ENCODE measurements at places on chromosomes 11 and 22. TPM values are rescaled to one million over a fixed set of nuclear protein-coding genes. Genes with fewer than 3 reads are reported as not detected.

The RNF214 gene
- 12.3 TPM for total RNA-seq

The F2 gene
- not detected for total RNA-seq

The PKNOX2 gene
- total RNA-seq: 5.7 TPM

The OR51E2 gene
- total RNA-seq: 0.20 TPM

The CARNS1 gene
- 1.8 TPM for total RNA-seq

The KIRREL3 gene
- total RNA-seq: not detected

The TBX10 gene
- total RNA-seq: not detected

The TYMP gene
- total RNA-seq: 239 TPM

The MS4A6E gene
- total RNA-seq: not detected

The BACE1 gene
- 24.3 TPM for total RNA-seq

DNA sequence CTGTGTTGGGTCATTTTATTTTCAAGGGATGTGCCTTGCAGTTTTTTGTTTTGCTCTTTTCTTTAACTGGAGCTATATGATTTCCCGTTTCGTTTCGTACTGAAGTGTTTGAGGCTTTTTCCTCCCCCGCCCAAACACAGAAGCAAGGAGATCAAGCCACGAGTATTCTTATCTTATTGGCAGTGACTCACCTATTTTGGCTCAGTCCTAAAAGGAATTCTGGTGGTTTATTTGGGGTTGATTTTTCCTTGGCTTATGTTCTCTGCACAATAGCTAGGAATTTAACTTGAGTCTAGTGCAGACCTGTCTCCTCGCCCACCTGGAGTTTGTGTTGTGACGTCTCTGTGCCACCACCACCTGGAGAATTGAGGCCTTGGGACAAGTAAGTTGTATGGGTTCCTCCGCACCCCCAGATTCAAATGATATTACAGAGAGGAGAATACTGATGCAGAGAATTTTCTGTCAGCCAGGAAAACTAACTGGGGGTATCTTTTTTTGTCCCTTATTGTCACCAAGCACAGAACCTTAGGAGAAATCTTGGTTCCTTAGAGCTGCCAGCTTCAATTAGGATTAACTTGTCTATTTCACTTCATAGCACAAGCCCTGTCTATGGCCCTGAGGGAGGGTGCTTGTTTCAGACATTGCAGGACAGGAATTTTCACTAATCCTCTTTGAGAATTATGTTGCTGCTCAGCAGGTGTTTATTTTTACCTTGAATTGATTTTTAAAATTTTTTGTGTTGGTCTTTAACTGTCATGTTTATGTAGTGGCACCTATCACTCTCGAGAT is 90.4 kb upstream of the BIRC3 start:
- DNase-seq: no peak

- no peak for DNase-seq
Measured at GRCh38 chr22:41963453-41964111, 5.7 kb upstream of the SEPTIN3 start.

- DNase-seq: no peak
Measured at GRCh38 chr22:17866621-17867020, 92.4 kb upstream of the BID start.

- DNase-seq: no peak
Measured at GRCh38 chr22:44711690-44712555, 9.9 kb downstream of the PRR5 start.

- no peak for DNase-seq
Measured at GRCh38 chr11:78054971-78055370, 8.7 kb upstream of the THRSP start.

GRCh38 chr11:94028436-94028835 is 7.3 kb downstream of the HEPHL1 start:
- DNase-seq: no peak

GRCh38 chr22:24186892-24187670 is 5.8 kb downstream of the SUSD2 start:
- no peak for DNase-seq

DNA sequence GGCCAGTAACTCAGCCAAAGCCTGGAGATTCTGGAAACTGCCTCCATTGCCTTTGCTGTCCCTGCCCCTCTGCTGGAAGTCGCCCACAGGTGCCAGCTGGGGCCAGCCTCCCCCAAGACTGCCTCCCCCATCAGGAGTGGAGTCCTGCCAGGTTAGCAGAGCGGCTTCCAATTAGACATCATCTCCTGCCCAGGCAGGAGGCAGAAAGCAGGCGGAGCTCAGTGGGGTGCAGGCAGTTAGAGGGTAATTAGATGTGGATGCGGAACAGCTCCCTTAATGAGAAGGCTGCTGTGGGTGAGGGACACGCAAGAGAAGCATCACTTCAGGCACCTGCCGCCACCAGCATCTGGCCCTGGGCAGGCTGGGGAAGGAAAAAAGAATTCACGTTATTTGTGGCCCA is 90.9 kb upstream of the TP53I11 start:
- DNase-seq: no peak

- DNase-seq: no peak
Measured at GRCh38 chr11:1348796-1349326, 39.4 kb upstream of the TOLLIP start.

GRCh38 chr11:20926799-20927540 is 257.6 kb downstream of the NELL1 start:
- no peak for DNase-seq

- no peak for DNase-seq
Measured at GRCh38 chr11:17258670-17259069, 17.9 kb upstream of the NUCB2 start.

DNA sequence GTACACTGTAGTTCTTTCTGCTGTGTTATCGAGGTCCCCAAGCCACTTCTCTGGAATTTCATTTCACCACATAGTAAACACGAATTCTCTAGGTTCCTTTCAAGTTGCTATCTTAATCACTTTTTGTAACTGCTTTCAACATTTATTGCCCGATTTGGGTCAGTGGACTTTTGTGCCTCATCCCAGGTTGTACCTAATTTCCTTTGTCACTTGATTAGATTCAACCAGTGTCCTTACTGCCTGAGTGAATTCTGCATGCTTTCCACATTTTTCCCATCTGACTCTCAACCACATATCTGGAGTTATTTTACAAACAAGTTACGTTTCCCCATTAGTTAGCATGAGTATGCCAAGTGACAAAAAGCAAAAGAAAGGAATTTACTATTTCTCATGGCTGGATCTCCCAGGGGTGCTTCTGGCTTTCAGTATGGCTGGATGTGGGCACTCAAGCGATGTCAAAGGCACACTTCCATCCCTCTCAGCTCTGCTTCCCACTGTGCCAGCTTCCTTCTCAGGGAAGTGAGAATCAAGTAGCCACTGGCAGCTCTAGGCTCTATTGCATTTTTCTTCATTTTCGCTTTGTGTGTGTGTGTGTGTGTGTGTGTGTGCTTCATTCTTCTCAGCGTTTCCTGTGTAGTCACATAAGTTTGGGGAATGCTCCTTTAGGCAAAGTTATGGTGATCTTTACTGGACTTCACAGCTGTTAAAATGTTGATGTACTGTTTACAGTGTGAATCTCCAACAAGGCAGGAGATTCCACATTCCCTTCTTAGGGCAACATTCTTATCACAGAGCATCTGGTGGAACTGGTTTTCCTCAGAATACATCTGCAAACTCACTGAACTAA is 128.9 kb downstream of the DBX1 start:
- no peak for DNase-seq

DNA sequence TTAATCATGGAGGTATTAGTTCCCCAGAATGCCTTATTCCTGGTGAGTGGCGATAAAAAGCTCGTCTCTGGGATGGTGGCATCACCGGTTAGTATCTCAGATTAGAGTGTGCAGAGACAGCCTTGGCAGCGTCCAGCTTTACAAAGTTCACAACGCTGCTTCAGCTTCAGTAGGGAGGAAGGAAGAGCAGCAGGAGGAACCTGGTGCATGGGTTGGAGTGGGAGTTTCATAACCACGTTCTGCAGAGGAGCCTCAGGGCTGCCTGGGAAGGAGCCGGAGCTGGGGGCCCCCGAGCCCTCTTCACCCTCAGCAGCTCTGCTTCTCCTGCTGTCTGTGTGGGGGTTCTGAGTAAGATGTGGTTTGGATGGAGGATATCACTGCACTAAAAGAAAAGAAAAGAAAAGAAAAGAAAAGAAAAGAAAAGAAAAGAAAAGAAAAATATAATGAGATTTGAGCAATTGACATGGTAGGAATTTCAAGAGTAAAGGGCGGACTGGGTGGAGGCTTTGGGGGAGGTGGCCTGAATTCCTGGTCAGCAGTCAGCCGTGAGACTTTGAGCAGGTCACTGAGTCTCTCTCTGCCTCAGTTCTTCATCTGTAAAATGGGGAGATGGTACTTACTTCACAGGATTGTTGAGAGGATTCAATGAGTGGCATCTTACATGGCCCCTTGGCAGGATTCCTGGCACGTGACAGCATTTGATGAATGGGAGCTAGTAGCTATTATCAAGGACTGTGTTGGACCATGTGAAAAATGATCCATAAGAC is 6.5 kb downstream of the ASPHD2 start:
- no peak for DNase-seq

DNA sequence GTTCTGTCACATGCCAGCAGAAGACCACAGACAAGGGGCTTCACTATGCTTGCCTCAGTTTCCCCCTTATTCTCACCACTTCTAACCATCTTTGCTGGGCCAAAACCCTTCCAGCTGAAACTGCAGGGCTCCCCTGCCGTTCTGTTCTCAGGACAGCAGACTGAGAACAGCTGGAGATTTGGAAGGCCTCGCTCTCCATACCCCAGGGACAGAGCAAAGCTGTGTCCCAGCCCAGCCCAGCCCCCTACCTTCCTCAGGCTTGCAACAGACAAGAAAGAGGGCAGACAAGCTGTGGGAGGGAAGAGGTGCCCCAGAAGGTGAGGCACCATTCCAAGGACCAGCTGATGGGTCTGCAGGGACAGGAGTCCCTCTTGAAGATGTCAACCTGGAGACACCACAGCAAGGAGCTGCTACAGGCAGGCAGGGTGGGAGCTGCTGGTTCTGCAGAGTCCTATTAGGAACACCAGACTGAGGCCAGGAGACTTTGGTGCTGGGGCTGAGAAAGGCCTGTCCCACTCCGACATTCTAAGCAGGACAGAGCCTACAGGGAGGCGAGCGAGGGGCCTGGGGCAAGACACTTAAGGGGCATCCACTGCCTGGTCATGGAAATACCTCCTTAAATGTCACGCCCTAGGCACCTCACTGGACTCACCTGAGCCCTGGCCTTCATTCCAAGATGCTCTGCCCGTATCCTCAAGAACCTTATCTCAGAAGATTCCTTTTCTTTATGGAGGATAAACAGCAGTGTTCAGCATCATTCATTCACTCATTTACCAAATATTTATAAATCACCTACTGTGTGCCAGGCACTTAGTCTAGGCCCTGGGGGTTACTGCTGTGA is 6.9 kb downstream of the SCN2B start:
- no peak for DNase-seq

DNA sequence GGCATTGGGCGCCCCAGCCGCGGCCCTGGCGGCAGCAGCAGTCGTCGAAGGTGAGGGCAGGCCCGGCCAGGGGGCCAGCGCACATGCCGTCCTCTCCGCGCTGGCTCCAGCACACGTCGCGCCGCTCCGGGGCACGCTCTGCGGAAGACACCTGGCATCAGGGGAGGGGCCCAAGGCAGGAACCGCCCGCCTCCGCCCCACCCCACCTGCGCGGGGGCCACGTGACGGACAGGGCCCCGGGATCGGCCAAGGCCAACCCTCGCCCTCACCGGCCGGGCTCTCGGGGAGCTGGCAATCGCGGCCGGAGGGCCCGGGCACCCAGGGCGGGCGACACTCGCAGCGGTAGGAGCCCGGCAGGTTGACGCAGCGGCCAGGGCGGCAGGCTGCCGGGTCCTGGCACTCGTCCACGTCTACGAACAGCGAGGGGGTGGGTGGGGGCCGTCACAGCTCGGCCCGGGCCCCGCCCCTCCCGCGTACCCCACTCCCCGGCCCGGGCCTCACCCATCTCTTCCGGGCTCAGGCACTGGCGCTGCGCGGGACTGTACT is 14.9 kb downstream of the SCYL1 start:
- DNase-seq: no peak

DNA sequence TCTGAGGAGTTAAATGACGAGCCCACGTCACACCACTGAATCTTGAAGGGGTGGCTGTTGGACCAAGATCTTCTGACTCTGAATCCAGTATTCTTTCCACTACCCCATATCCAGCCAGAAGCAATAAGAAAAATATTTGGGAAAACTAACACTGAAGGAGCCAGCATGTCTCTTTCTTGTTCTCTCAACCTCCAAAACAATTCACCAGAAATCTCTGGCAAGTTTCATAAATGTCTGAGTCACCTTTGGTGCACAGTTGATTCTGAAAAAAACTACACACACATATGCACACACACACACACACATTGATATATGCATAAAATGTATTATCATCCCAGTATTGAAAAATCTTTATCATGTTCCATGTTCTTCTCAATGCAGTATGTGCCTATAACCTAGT is 104.3 kb upstream of the BLID start:
- no peak for DNase-seq

DNA sequence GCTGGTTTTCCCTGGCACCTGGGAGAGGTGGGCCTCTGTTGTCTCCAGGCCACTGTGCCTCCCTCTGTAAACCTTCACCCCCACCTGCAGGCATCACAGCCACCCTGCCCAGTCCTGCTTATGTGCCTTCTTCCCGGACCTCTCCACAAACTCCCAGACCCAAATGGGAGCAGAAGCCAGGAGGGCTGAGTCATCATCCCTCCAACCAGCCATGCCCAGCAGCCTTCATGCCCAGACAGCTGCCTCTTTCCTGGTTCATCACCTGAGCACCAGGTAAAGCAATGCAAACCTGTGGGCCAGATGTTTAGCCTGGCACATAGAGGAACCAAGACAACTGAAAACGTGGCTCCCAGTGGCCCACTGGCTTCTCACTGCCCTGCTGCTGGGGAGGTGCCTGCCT is 2.1 kb upstream of the TMPRSS4 start:
- no peak for DNase-seq

DNA sequence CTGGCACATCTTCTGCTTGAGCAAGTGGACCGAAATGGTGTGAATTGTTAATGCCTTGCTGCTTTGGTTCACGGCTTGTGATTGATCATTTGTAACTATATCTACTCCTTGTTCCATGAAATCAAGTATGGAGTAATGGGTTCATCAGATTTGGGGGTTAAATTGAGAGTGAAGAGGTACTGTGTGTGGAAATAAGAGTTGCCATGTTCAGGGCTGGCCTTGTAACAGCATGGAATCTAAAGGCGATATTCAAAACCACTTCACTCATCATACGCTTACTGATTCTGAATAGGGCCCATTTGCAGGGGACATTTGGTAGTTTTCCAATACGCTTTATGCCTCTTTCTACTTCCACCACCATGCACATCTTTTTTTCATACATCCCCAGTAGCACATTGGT is 122.2 kb downstream of the DCDC1 start:
- DNase-seq: no peak

GRCh38 chr11:9688716-9689511 is 25.0 kb downstream of the SWAP70 start:
- no peak for DNase-seq

GRCh38 chr22:37677493-37677974 is 2.1 kb downstream of the LGALS1 start:
- DNase-seq: no peak

- DNase-seq: no peak
Measured at GRCh38 chr11:103862094-103862801, 174.2 kb upstream of the DDI1 start.

Measured in tibial nerve (tissue), 4 donors.